ENCODE measurements at places on chromosomes 16 and 17. TPM values are rescaled to one million over a fixed set of nuclear protein-coding genes. Genes with fewer than 3 reads are reported as not detected.

DNA sequence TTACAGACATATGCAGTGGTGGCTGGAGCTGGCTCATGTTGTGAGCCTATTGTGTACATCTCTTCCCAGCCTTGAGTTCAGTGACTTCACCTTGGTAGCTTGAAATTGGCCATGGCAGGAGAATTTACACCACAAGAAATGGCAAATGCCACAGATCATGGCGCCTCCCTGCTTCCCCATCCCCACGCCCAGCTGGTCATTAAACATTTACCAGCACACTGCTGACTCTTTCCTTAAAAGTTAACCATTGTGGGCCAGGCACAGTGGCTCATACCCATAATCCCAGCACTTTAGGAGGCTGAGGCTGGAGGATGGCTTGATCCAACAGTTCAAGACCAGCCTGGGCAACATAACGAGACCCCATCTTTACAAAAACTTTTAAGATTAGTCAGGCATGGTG lies 22.6 kb upstream of the ITGB4 start:
- DNase-seq: no peak

DNA sequence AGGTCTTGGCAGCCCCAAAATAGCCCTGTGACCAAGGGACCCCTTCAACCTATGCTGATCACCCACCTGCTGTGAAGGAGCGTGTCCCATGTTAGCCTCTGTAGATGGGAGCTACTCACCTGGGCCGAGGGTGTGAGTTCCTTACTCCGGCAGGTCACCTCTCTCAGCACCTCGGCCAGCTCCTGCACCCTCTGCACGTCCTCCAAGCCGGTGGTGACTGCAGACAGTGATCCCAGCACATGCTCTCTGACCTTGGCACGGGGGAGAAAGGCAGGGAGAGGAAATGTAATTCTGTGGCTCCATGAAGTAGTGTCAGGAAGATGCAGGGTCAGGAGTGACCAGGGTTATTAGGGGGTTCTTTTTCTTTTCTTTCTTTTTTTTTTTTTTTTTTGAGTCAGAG lies 67.7 kb upstream of the BCO1 start:
- DNase-seq: no peak

Gene TP53TG3F
- not detected for total RNA-seq

Gene MT1E
- 12.8 TPM for total RNA-seq

- DNase-seq: no peak
Measured at GRCh38 chr16:50067290-50067853, 1.6 kb downstream of the HEATR3 start.

DNA sequence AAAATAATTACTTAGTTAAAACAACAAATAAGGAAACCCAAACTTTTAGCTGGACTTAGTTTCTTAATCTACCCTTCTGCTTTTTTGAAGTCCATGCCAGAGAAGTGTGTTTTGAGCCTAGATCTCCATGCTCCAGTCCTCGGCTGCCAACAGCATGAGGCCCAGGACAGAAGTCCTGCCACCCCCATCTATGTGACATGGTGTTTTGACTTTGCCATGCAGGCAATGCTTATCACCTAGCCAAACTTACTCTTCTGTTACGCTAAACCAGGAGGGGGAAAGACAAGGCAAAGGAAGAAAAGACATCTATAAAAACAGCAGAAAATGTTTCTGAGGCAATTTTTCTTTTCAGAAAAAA lies 119.5 kb downstream of the PARN start:
- no peak for DNase-seq

- no peak for DNase-seq
Measured at GRCh38 chr17:78790552-78790951, 8.5 kb upstream of the CYTH1 start.

Gene SLC5A11
- total RNA-seq: not detected

Data from occipital lobe (tissue), 3 donors.